Immature natural killer cell (primary cell): ENCODE measurements at places on chromosomes 1 and 21. TPM values are rescaled to one million over a fixed set of nuclear protein-coding genes. Genes with fewer than 3 reads are reported as not detected.

GRCh38 chr1:201752333-201752732 lies 76.6 kb upstream of the IPO9 start:
- DNase-seq = no peak

GRCh38 chr1:25746299-25747045 lies 53.5 kb upstream of the SELENON start:
- no peak for DNase-seq

GBP6 gene
- not detected for polyA plus RNA-seq

FMN2 gene
- not detected for polyA plus RNA-seq

F13B gene
- polyA plus RNA-seq = not detected

DIRAS3 gene
- not detected for polyA plus RNA-seq

DNA sequence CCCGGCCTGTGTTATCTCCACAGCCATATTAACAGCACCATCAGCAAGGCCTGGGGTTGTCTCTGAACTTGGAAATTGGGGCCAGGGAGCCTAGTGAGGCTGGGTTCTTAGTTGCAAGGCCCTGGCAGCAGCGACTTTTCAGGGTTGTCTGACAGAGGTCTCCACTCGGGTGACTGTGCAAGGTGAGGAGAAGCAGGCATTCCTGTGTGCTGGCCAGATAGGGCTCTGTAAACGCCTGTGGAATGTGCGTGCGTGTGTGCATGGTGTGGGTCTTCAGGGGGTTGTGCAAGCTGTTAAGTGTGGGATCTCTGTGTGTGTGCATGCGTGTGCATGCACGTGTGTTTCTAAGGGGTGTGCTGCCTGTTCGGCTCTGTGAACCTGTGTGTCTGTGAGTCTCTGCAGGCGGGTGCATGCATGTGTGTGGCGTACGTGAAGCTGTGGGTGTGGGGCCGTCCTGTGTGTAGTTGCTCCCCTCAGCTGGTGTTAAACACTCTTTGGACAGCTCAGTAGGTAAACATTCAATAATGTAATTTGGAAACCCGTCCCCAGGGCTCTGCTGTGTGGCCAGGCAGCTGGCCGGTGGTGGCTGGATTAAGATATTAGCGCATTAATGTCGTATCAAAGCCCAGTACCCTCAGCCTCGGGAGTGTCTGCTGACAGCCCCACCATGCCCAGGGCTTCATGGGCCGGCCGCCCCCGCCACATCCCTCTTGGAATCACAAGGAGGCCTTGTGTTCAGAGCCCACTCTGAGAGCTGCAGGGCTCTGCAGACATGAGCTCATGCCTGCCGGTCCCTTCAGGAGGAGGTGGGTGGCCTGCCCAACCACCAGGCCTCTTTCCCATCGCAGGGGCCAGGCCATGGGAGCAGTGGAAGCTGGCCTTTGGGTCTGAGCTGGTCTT lies 189.9 kb downstream of the FOXD2 start:
- DNase-seq = no peak

GRCh38 chr1:186829686-186830587 lies 1.2 kb downstream of the PLA2G4A start:
- no peak for DNase-seq

- DNase-seq = no peak
These were observed 36.7 kb upstream of the HP1BP3 start for GRCh38 chr1:20823845-20824244.

DNA sequence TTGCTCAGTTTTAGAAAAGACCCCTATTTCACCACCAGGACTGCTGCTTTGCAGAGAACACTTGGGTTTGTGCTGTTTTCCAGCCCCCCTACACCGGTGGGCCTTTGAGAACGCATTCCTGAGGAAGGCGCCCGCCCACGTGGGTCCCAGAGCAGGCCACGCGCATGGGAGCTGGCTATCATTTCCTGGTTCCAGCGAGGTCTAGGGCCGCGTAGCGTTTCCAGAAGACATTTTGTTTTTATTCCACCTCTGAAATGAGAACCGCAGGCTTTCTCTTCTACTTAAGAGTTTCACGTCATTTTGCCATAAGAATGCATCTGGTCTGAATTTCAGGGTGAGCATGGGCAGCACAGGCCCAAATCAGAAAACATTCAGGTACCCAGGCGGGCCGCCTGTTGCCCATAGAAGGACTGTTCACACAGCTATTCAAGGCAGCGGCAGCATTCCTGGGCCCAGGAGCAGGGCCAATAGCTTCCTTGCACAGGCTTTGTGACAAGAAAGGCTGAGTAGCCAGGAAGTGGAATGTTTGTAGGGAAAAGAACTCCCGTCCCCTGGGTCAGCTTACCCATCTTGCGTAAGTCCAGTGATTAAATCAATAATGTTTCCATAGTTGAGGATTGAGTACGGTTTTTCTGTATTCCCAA lies 1.4 kb upstream of the KLHL21 start:
- DNase-seq = no peak

GRCh38 chr1:209675565-209676154 lies 448 bp downstream of the G0S2 start:
- DNase-seq = no peak
